Activated CD4-positive, alpha-beta T cell treated with anti-CD3 and anti-CD28 coated beads, Interleukin-2, amount 50 U/mL, for 24 hours (primary cell): ENCODE measurements at places on chromosomes 5 and 9.

DNA sequence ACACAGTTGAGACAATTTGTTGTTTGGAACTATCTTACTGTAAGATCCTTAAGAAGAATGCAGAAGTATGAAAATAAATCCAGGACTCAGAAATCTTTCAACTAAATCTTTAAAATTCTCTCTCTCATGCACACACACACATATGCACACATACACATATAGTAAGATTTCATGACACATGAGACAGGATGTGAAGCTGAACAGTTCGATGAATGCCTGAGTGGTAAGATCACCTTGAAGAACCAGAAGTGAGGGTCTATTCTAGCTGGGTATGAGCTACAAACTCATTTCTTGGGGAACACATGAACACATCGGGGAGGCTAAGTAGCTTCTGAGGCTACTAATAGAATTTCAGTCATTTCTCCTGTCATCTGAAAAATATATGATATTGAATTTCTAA lies 153.6 kb downstream of the TMC1 start:
- DNase-seq: no peak

DNA sequence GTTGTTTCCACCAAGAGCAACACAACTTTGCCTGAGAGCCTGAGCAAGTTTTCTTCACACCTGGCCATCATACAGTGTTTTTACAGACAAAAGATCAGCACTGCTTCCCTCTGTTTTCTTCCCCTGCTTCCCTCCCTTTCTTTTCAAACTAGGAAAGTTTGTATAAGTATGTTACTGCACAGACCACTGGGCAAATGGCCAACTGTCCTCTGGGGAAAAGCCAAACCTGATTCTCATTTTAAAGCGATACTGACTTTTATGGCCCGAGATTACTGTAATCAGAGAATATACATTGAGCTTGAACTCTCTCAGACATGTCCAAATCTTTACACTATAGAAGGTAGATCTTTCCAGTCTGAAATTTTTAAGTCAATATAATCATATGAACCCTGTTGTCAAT lies 415.0 kb downstream of the NFIB start:
- DNase-seq: no peak

DNA sequence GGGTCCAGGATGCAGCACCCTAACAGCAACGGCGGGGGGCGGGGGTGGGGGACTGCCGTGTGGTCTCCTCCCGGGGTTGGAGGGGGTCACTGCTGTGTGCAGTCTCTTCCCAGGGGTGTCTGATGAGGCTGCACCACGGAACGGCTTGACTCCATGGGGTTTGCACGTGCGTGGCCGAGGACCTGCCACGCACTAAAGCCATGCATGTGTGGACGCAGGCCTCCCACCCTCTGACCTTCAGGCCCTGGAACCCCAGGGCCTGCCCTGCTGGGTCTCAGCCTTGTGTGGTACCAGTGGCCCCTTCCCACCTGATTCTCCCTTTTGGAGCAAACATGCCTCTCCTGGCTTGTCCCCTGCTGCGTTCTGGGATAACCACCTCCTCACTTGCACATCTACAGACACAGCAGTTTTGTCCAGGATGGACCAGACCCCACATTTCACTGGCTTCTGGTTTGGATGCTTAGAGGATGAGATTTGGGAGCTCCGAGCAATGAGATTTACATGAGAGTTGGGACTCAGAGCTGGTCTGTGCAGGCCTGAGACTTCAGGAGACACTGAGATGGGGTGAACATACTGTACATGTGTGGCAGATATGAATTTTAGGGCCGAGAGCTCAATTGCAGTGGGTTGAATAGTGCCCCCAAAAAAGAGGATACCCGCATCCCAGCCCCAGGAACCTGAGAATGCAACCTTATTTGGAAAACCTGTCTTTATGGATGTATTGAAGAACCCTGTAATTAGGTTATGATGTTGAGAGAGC lies 45.8 kb downstream of the SLC12A7 start:
- no peak for DNase-seq

DNA sequence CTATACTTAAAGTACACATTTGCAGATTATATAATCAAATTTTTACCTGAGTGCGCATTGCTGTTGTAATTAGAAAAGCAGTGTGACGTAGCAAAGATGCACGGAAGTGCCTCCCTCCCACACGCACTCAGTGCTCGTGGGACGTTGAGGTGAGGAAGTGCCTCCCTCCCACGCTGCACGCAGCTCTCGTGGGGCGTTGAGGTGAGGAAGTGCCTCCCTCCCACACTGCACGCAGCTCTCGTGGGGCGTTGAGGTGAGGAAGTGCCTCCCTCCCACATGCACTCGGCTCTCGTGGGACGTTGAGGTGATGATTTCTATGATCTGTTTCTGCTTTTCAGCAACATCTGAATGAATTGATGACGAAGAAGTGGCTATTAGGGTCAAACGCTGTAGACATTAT lies 21.0 kb downstream of the EXOC3 start:
- peak; percentile 60 for DNase-seq

DNA sequence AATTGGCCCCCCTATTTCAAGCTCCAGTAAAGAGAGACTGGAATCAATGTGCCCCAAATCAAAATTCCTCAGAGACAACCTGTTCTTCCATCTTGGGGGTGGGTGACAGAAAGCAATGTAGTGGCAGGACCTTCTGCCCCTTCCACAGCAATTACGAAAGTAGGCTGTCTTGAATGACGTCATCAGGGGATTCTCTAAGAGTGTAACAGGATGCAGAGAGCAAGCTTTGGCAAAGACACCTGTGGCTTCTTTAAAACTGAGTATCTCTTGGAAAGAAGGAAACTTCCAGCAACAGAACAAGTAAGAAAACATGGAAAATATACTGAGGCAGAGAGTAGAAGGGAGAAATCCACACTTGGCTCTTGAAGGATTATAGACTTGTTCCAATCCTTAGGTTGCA lies 247.6 kb upstream of the PDE4D start:
- DNase-seq: no peak

DNA sequence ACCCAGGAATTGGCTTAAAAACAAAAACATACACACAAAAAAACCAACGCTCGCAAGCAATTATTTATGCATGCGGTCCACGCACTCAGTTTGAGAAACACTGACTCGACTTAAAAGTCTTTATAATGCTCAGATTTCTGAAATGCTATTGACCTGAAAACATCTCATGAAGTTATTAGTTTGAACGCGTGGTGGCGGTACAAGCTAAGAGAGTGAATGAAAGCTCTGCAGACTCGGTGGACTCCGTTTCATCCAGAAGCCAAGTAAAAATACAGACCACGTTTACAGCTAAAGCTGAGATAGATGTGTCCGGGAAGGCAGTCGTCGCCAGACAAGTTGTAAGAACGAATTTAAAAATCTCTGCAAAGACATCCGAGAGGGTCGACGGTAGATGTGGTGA lies at the start of gene PCDHB6:
TSS of gene PCDHB6 (plus strand) at position 246 of the 400 bp plus-strand sequence. CDS start 201 bp downstream, outside the sequence.
- no peak for DNase-seq

DNA sequence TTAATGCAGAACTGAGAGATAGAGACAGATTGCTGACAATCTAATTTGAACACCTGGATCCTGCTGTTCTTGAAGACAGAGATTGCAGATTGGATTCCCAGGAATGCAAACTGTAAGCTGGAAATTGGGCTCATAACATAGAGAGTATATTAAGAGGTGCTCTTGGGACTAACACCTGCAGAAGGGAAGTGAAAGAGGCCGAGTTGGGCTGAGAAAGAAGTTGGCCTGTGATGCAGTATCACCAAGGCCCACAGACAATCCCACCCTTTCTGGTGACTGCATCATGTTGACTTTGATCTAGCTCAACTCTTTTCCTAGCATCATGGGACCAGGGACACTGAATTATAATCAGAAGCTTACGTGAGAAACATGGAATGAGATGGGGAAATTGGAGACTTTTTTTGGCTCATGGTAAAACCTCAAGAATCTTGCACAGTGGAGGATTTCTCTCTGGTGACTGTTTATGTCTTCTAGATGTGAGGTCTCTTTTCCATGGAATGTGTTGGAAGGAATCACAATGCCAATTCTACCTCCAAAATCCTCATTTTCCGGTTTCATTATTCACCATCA lies 36.5 kb upstream of the NUDT12 start:
- DNase-seq: no peak

GRCh38 chr9:76691517-76692313 lies 72.5 kb upstream of the PCA3 start:
- no peak for DNase-seq

- no peak for DNase-seq
These were observed 41.2 kb upstream of the SPRY4 start for GRCh38 chr5:142366007-142366406.

- no peak for DNase-seq
These were observed 122.4 kb downstream of the LRRC70 start for GRCh38 chr5:62701036-62701435.

DNA sequence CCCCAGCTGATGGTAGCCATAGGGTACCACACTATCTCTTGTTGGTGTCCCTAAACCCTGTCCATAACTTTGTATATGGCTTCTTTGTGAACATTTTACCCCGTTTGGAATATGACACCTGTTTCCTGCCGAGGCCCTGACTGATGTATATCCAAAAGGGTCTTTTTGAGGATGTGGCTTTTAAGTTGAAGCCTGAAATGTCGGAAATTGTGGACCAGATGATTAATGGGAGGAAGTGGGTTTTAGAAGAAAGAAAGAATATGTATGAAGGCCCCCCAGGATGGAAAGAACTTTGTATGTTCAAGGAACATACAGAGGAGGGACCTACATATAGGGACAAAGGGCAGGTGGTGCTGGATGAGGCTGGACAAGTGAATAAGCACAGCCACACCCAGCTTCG lies 16.7 kb upstream of the TNFSF8 start:
- DNase-seq: no peak

GRCh38 chr9:70011366-70011765 lies 32.3 kb upstream of the MAMDC2 start:
- DNase-seq: no peak

DNA sequence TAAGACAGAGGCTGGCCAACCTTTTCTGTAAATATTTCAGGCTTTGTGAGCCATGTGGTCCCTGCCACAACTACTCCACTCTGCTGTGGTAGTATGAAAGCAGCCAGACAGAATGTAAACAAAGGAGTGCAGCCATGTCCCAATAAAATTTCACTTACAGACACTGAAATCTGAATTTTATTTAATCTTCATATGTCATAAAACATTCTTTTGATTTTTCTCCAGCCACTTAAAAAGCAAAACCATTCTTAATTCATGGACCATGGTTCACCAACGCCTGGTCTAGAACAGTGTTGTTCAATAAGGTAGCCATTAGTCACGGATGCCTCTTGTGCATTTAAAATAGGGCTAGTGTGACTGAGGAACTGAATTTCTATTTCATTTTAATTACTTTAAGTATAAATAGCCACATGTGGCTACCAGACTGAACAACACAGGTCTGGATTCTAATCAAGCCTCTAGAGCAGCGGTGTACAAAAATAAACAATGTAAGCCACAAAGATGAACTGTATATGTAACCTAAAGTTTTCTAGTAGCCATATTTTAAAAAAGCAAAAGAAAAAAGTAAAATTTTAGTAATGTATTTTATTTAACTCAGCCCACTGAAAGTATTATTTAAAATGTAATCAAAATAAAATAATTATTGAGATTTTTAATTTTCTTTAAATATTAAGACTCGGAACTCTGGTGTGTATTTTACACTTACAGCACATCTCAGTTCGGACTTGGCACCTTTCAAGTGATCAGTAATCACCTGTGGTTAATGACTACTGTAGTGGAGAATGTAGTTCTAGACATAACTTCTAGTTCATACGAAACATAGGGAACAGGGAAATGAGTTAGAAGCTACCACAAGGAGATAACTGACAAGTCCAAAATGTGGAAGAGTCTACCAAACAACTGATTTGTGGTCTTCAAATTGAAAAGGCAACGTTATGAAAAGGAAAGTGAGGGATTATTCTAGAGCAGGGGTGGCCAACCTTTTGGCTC lies 14.3 kb downstream of the GEMIN5 start:
- no peak for DNase-seq
